Activated CD4-positive, alpha-beta T cell treated with anti-CD3 and anti-CD28 coated beads, Interleukin-2, amount 50 U/mL, for 1 hour (primary cell): ENCODE measurements at places on chromosomes 7 and 10.

- no peak for DNase-seq
Observed at GRCh38 chr10:32318476-32318896, 28.5 kb downstream of the EPC1 start.

DNA sequence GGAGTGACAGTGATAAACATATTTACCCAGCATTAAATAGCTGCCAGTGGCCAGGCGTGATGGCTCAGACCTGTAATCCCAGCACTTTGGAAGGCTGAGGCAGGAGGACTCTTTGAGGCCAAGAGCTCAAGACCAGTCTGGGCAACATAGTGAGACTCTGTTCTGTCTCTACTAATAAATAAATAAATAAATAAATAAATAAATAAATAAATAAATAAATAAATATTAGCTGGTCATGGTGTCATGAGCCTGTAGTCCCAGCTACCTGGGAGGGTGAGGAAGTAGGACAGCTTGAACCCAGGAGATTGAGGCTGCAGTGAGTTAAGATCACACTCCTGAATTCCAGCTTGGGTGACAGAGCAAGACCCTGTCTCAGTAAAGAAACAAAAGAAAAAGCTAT is 384.0 kb upstream of the ADARB2 start:
- no peak for DNase-seq

DNA sequence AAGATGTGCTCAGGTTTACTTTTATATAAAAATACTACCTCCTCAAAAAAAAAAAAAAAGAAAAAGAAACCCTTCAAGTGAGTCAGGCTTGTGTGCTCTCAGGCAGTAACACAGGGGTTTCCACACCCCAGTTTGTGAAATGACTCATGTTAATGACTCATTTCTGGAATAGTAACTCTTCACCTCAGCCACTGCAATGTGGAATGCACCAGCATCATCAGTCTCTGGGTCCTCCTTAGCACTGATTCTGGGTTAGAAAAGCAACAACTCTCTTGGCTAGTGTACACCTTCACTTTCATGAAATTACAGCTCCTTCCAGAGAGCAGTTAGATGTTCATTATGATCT is 110.6 kb downstream of the EMX2 start:
- no peak for DNase-seq

GRCh38 chr10:16957038-16957437 is 139.8 kb upstream of the RSU1 start:
- no peak for DNase-seq

GRCh38 chr10:122363722-122364463 is 10.6 kb upstream of the PLEKHA1 start:
- no peak for DNase-seq

- DNase-seq, result no peak
Observed at GRCh38 chr7:120735791-120736190, 122.2 kb downstream of the TSPAN12 start.
